ENCODE measurements at places on chromosomes 1 and 21.

GRCh38 chr1:23408797-23409290 lies 15.7 kb downstream of the TCEA3 start:
- DNase-seq = no peak

DNA sequence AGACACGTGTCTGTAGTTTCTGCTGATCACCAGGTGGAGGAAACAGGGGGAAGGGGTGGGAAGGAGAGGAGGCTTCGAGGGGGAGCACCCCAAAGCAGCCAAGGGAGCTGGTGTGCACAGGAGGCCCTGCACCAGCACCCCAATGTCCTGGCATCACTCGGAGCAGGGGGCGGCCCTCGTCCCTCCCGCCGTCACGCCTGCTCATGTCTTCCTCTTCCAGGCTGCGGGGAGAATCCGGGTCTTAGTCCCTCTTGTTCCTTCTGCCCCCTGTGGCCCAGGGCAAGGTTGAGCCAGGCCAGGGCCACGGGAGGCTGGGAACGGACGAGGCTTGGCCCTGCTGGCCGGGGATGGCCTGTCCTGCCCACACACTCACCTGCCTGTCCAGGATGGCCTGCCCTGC lies 21.4 kb upstream of the ARHGEF16 start:
- DNase-seq = no peak

DNA sequence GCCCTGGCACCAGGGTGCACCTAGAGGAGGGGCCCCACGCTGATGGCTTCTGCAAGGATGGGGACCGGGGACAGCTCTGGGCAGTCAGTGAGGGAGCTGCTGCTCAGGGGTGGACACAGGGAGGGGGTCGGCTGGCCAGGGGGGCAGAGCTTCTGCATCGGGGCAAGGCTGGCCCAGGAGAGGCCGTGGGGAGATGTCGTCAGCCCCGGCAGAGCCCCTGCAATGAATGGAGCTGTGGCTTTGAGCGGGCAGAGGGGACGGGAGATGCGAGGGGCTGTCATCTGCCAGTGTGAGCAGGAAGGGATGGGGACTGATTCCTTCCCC lies 31.8 kb downstream of the SLX9 start:
- DNase-seq = no peak

DNA sequence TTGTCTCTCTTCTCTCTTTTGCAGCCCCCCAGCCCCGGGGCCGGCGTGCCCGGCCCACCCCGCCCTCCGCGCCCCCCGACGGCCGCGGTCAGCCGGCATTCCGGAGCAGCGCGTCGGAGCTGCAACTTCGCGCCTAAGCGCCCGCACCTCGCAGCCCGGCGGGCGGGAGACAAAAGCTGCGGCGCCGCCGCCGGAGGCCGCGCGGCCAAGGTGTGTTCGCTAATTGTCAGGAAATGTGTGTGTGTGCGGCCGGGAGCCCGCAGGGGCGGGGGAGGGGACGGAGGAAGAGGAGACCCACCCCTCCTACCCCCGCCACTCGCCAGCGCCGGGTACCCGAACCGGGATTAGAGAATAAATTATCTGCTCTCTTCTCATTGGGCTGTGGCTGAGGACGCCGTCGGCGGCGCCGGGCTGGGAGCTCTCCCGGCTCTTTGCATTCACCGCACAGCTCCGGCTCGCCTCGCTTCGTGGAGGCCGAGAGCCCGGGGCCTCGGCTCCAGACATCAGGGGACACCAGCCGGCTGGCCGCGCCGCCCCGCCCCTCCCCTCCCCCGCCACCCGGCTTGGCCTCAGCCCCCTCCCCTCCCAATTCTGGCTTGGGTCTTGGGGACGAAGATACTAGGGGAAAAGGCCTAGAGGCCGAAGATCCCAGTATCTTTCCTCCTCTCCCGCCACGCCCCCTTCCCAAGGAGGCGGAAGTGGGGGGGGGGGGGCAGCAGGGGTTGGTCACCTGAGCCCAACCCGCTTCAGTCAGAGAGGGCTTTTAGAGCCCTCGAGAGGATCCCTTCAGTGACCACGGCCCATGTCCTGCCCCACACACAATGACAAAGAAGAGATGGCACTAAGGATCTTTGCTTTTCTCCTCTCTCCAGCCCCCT lies 1.3 kb upstream of the BLACAT1 start:
- DNase-seq = no peak

GRCh38 chr1:208230668-208231529 lies 13.3 kb downstream of the PLXNA2 start:
- DNase-seq = no peak

- no peak for DNase-seq
Observed at GRCh38 chr1:82377201-82377884, 576.6 kb downstream of the ADGRL2 start.

GRCh38 chr1:2595812-2596529 lies 9.4 kb downstream of the PRXL2B start:
- no peak for DNase-seq

GRCh38 chr1:24181619-24182018 lies 5.5 kb downstream of the IFNLR1 start:
- no peak for DNase-seq

DNA sequence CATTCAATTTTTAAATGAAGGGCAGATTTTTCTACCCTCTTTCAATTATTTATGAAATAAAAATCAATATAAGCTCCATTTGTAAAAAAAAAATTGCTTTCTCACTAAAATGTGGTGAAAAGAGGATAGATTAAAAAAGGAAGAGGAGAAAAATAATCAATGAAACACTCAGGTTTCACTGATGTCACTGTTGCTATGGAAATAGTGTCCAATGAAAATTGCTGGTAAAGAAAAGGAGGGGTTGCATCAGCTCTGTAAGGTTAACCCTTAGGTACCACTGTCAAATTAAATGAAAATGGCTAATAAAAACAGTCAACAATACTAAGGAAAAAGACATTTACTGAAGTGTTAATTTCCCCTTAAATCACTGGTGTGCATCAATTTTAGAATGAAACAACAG lies 91.6 kb upstream of the TTC39A start:
- no peak for DNase-seq
